ENCODE measurements at places on chromosomes 12 and 14.

GRCh38 chr14:94395282-94395887 is 7.0 kb upstream of the SERPINA1 start:
- DNase-seq, result no peak

DNA sequence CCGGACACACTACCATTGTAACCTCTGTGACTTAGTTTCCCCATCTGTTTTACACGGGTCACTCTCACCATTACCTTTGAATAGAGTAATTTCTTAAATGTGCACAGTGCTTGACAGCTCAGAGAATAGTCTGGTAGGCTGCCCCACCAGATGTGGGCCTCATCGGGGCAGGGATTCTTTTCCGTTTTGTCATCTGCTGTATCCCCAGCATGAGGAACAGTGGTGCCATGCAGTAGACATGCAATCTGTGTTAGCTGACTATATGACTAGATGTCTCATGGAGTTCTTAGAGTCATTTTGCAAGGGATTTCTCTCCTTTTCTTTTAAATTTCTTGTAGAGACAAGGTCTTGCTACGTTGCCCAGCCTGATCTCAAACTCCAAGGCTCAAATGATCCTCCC is 44.9 kb upstream of the PLEKHG3 start:
- DNase-seq, result no peak

GRCh38 chr12:68536885-68537485 is 73.7 kb upstream of the RAP1B start:
- peak; percentile 67 for DNase-seq

- no peak for DNase-seq
Measured at GRCh38 chr12:3931776-3932175, 58.6 kb upstream of the PARP11 start.

- no peak for DNase-seq
Measured at GRCh38 chr14:75373616-75374015, 54.2 kb upstream of the JDP2 start.

GRCh38 chr14:51207621-51208020 is 32.4 kb upstream of the TMX1 start:
- peak; percentile 57 for DNase-seq

- DNase-seq, result no peak
Measured at GRCh38 chr14:85531141-85531586, 1.2 kb downstream of the FLRT2 start.

GRCh38 chr12:105198961-105199360 is 37.0 kb downstream of the APPL2 start:
- no peak for DNase-seq

DNA sequence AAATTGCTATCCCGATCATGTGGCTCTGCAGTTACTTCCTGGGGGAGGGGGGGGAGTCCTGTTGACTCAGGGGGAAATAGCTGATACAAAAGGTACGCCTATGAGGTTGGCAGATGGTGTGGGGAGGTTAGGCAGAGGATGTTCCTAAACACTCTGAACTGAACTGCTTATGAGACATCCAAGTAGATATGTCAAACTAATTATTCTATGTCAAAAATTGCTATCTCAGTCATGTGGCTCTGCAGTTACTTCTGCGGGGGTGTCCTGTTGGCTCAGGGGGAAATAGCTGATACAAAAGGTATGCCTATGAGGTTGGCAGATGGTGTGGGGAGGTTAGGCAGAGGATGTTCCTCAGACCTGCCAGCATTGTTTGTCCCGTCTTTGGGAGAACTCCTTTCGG is 5.1 kb upstream of the VCPKMT start:
- no peak for DNase-seq

DNA sequence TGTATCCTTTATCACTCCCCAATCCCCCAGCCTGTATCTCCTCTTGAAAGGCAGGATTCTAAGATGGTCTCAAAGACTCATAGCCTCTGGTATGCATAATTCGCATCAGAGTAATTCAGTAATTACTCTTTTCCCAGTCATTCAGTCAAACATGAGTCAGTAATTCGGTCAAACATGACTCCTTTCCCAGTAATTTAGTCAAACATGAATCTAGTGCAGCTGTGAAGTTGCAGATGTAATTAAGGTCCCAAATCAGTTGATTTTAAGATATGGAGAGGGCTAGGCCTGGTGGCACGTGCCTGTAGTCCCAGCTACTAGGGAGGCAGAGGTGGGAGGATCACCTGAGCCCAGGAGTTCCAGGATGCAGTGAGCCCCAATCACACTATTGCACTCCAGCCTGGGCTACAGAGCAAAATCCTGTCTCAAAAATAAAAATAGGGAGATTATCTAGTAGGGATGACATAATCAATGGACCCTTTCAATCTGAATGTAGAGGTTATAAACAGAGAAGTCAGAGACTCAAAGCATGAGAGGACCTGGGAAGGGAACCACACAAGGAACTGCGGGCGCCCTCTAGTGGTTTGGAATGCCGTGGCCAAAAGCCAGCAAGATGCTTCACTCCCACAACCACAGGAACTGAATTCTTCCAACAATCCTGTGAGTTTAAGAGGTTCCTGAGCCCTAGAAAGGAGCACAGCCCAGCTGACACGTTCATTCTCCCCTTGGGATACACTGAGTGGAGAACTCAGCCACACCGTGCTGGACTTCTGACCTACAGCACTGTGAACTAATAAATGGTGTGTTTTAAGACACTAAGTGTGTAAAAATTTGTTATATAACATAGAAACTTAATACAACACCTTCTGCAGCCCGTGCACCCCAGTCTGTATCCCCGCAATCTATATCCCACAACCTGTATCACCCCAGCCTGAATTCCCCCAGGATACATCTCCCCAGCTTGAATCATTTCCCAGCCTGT is 14.3 kb upstream of the ARMH4 start:
- peak; percentile 91 for DNase-seq

- no peak for DNase-seq
Measured at GRCh38 chr12:30296486-30296885, 399.2 kb downstream of the IPO8 start.

- no peak for DNase-seq
Measured at GRCh38 chr12:24537083-24537860, 411.6 kb downstream of the BCAT1 start.

DNA sequence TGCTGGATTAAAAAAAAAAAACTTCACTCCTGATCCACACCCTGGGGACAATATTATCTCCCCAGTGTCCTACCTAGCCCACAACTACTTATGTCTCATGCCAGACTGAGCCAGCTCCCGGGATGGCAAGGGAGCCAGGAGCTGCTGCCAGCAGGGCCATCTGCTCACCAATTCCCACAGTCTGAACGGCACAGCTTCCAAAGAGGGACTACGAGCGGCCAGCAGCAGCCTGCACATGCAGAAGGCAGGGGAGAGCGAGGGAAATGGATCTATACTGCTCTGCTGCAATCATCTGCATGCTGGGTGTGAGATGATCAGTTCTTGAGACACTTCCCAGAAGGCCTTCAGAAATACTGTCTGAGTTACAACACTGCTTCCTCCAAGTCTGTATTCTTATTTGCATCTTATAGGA is 11.1 kb downstream of the SSH1 start:
- DNase-seq, result no peak

GRCh38 chr12:66048835-66049537 is 81.6 kb downstream of the LLPH start:
- no peak for DNase-seq

- no peak for DNase-seq
Measured at GRCh38 chr14:104345621-104346462, 207.5 kb downstream of the KIF26A start.

DNA sequence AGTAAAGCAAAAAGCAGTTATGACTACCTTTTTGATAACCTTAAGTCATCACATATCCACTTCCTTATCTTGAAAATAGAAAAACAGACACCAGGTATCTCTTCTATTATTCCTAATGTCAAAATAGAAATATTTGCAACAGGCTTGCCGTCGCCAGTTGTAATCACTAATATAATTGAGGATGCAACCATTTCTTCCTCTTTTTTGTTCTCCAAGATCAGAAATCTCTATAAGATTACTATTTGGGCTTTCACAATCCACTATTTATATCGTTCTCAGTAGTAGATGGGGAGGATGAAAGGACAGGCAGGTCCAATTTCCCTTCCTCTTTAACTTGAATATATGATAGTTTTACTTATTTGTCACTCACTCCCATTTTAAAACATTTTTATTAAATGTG is 130.2 kb upstream of the HMGA2 start:
- peak; percentile 10 for DNase-seq

GRCh38 chr12:32997471-32997870 is 100.9 kb upstream of the PKP2 start:
- no peak for DNase-seq

DNA sequence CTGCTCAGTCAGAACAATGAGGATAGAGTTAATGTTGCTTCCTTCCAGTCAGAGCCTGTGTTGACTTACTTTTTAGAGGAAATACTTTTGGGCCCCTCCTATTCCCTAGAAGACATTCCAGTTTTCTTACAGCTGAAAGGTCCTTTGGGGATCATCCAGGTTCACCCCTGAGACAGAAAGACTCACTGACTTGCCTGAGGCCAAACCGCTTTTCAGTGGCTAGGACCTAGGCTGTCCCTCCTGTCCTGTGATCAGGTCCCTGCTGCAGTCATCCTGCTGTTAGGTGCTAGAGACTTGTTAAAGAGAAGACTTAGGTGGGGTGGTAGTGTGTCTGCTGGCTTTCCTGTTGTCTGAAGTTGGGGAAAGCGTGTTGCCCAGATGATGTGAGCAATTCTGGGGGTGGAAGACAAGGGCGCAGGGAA is 39.6 kb downstream of the SUSD6 start:
- DNase-seq, result no peak

- DNase-seq, result no peak
Measured at GRCh38 chr12:12533238-12533829, 29.3 kb downstream of the DUSP16 start.

GRCh38 chr12:2215709-2216560 is 163.1 kb downstream of the CACNA1C start:
- no peak for DNase-seq

DNA sequence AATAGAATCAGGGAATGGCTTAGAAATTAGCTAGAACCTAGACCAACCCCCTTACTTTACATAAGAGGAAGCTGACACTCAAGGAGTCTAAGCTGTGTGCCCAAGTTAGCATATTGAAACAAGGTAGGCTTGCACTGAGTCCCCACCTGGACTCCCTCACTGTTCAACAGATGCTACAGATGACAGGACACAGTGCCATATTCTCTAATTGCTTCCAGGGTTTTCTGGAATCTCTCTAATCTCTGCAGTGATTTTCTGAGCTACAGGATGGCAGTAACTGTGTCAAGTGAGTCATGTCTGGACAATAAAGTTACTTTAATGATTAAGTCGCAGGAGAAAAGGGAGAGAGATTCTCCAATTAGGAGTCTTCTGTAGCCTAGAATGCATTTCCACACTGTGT is 35.8 kb downstream of the AKAP6 start:
- DNase-seq, result no peak

DNA sequence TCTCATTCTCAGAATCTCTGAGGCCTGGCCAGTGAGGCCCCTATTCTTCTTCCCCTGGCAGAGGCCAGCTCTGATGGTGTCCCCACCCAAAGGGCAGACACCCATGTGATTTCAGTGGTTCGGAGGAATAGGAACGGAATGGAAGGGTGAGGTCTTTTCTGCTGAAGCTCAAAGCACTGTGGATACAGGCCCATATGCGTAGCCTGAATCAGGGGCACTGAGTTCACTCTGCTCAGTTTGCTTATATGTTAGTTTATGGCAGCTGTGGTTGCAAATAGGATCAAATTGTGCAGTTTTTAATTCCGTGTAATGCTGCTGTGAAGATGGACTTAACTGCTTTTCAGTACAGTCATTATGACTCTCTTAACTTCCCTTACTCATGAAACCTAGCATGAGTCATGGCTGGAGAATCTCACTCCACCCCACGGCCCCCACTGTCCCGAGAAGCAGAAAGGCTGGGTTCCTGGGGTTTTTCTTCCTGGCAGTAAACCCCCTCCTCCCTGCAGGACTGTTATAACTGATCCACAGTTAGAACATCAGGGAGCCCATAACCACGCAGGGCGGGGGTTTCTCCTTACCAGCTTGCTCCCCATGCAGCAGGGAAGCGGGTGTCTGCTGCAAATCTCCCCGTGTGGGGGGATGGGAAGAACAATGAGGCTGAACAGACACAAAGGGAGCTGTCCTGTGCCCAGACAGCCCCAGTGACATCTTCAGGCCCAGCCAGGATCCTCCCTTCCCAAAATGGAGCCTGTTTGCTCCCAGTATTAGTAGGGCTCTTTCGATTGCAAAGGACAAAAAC is 122.7 kb downstream of the SLC38A6 start:
- DNase-seq, result peak; percentile 16

DNA sequence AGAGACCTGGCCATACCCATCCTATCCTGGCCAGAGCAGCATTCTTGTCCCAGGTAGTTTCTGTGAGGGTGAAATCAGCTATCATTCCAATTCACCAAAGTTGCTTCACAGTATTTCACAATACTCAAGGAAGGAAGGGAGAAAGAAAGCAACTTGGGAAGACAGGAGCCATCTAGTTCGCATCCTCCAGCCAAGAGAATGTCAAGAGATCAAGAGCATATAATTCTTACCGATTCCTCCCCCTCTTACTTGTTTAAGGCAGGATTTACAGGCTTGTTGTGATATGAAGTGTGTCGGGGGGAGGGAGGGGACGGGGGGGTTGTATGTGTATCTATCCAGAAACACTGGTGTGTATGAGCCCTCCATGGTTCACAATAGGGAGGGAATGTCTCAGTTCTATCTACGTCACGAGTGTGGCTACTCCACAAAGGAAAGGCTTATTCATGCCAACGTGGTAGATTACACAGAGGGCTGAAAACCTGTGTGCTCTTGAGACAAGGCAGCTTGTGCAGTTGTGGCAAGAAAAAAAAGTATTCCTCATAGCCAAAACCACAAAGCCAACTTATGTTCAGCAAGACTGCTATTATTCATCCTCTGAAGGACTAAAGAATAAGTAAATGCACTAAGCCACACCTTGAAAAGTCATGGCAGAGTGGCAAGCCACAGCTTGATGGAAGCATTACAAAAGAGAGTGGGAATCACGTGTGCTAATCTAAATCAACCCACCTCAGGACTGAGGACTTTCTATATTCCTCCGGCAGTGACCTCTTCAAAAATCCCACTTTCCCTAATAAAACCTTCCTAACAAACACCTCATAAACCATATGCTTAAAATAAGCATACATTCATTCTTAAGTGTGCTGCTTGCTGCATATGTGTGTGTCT is 35.0 kb downstream of the CORO1C start:
- DNase-seq, result peak; percentile 94

GRCh38 chr12:25194722-25195055 is 271 bp downstream of the DNAI7 start:
- no peak for DNase-seq

DNA sequence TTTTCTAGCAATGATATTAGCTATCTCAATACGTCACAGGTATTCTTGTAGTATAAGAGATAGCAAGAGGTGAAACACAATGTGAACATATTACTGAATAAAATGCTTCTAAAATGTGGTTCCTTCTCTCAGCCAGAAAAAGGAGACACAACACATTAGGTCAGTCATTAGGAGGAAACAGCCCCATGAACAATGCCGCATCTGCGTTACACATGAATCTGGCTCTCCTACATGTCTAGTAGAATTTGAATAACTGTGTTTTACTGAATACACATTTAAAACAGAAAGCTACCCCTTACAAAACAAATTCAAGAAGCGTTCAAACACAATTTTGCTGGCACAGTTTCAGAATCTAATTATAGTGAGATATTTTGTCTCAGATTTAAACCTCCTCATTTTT is 51.6 kb downstream of the EFCAB11 start:
- no peak for DNase-seq

- no peak for DNase-seq
Measured at GRCh38 chr14:91173904-91174303, 60.0 kb downstream of the DGLUCY start.

Data from hematopoietic multipotent progenitor cell treated with erythropoietin and hydrocortisone succinate and interleukin-3 and kit ligand, for 6 days (in vitro differentiated cells).